Activated CD4-positive, alpha-beta T cell treated with anti-CD3 and anti-CD28 coated beads for 24 hours (primary cell): ENCODE measurements at places on chromosomes 1 and 21.

GRCh38 chr1:233673947-233674431 is 60.1 kb downstream of the KCNK1 start:
- no peak for DNase-seq

DNA sequence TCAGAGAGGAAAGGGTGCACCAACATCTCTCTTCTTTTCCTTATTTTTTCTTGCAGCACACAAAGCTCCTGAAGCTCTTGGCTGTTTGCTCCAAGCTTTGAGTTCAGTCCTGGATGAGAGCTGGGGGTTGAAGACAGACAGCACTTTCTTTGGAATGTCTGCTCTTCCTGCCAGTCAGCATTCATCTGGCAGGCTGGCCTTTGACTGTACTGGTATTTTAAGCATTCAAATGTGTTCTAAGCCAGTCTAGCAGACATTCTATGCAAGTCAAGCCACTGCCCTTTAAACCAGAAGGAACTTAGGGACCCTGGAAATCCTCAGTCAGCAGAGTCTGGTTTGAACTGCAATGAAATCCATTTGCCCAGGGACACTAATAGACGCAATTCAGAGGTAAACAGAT is 45.0 kb downstream of the XCL1 start:
- no peak for DNase-seq

- no peak for DNase-seq
Measured at GRCh38 chr1:214120951-214121350, 133.2 kb downstream of the PROX1 start.

DNA sequence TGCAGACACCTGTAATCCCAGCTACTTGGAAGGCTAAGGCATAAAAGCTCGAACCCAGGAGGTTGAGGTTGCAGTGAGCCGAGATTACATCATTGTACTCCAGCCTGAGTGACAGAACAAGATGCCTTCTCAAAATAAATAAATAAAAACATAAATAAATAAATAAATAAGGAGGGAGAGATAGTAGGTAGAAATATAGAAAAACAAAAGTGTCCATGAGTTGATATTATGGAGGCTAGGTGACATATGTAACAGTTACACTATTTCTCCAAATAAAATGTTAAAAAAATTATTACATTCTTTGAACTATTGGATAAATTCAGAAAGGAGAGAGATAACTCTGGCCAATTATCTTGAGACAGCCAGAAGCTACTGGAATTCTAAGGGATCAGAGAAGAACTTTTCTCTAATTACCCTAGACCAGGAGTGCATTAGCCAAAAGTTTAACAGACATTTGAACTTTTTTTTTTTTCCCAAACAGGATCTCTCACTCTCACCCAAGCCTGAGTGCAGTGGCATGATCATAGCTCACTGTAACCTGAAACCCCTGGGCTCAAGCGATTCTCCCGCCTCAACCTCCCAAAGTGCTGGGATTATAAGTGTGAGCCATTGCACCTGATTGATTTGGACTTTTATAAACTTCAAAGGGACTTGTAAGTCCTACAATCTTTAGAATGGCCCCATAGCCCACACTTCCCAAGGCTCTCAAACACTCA is 17.6 kb downstream of the SYNJ1 start:
- no peak for DNase-seq

DNA sequence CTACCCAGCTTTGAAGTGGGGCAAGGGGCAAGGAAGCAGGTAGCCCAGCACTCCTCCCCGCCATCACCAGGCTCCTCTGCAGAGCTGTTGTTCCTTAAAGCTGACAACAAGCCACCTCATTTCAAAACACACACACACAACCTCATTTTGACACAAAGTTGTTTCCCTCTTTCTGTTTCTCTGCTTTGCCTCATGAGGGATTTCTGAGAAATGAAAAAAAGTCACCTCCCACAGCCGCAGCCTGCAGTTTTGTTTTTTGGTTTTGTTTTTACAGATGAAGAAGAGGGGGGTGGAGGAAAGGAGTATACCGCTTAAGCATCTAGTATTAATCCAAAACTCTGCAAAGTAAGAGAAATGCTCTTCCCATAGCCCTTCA is 12.1 kb downstream of the MCL1 start:
- DNase-seq: no peak

GRCh38 chr1:52460694-52461093 is 56.3 kb downstream of the PRPF38A start:
- DNase-seq: no peak

GRCh38 chr1:232381394-232382100 is 248.4 kb downstream of the SIPA1L2 start:
- DNase-seq: no peak

GRCh38 chr1:166974647-166975345 is 544 bp downstream of the ILDR2 start:
- peak; percentile 22 for DNase-seq

- DNase-seq: no peak
Measured at GRCh38 chr1:66351478-66351877, 182.5 kb upstream of the SGIP1 start.

- DNase-seq: no peak
Measured at GRCh38 chr21:34603710-34604057, 11.2 kb downstream of the RCAN1 start.

- no peak for DNase-seq
Measured at GRCh38 chr1:94309216-94309615, 71.8 kb upstream of the ARHGAP29 start.

DNA sequence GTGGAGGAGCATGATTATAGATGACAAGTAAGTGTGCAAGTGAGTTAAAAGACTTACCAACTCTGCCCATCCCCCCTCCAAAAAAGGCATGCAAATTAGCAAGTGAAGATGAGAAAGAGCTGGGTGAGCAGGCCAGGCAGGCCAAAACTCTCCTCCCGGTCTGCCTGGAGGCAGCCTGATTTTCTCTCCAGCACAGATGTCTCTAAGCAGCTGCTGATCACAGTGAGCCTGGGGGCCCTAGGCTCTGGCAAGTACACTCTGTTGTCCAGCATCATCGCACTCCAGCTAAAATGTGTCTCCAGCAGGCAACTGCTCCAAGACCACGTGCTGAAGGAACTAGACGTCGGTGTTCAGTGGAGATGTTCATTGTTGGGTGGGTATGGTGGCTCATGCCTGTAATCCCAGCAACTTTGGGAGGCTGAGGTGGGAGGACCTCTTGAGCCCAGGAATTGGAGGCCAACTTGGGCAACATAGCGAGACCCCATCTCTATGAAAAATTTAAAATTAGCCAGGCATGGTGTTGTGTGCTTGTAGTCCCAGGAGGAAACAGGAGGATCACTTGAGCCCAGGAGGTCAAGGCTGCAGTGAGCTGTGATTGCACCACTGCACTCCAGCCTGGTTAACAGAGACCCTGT is 56.7 kb upstream of the PUM1 start:
- DNase-seq: no peak

DNA sequence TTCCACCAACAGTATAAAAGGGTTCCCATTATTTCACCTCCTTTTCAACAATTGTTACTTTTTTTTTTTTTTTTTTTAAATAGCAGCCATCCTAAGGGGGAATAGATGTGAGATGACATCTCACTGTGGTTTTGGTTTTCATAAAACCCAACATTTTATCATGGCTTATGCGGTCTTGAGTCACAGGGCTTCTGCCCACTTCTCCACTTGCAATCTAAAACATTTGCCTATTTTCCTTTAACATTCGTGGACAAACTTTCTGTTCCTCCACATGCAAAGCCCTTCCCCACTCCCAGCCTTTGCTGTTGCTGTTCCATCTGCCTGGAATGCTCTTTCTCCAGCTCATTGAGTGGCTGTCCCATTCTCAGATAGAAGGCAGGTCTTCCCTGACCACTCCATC is 239.7 kb upstream of the KCNK2 start:
- no peak for DNase-seq

DNA sequence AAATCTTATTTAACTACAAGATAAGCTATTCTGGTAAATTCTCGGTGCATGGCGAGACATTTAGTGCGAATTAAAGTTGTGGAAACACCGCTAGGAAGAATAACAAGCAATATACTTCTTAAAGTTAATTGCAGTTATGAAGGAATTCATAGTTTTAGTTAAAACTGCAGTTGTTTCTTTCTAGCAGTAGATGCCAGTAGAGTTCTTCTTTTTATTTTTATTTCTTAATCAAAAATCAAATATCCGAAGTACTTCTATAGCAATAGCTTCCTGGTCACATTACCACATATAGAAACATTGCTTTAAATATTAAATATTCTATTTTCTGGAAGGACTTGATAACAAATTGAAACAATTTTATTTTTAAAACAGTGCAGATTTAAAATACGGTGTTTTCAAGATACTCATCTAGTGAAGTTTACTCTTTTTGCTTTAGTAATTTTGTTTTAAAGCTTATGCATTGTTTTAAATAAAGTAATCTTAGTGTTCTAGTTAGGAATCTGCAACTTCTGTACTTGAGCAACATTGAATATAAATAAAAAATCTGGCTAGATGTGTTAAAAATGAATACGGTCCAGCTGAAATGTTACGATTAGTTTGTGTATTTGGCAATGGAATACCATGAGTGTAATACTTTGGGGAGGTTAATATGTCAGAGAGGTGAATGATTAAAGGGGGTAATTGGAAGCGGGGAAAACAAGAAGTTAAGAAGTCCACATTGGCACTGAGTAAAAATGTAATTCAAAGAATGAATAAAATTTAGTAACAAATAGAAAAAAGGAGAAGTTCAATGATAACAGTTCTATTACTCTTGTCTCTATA is 2.7 kb upstream of the PRKACB start:
- no peak for DNase-seq

DNA sequence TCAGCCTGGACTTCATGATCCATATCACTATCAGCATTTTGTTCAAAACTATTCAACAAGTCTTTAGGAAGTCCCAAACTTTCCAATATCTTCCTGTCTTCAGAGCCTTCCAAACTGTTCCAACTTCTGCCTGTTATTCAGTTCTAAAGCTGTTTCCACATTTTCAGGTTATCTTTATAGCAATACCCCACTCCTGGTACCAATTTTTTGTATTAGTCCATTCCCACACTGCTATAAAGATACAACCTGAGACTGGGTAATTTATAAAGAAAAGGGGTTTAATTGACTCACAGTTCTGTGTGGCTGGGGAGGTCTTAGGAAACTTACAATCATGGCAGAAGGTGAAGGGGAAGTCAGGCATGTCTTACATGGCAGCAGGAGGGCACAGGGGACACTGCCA is 18.3 kb upstream of the DNAH14 start:
- DNase-seq: no peak

DNA sequence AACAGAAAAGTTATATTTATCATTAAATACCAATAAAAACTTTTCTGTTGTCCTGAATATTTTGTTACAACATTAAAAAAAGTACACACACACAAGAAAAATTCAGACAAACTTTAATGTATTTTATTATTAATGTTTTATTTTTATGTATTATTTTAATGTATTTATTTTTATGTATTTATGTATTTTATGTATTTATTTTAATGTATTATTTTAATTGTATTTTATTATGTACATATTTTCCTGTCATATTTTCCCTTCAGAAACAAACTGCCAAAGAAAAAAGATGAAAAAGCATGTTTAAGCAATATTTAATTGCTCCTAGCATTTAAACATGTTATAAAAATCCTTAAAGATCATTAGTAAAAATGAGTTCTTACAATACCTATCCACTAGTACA is 222.1 kb downstream of the RERE start:
- DNase-seq: no peak

DNA sequence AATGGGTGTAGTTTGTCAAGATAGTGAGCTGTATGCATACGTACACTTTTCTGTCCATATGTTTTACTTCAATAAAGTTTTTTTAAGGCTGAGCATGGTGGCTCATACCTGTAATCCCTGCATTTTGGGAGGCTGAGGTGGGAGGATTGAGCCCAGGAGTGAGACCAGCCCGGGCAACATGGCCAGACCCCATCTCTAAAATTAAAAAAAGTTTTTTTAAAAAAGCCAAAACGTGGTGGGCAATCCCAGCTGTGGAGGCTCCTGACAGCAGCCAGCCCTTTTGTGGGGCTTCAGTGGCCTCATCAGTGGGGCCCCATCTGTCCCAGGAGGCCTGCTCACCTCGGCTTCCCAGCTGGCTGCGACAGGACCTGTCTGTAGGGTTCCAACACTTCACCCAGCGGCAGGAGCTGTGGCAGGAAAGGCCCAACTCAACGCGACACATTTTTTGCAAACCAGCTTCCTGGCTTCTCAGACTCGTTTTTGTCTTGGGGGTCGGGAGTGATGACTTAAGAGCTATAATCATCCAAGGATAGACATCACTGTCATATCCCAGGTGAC is 56.9 kb upstream of the LBR start:
- DNase-seq: no peak
